HS-5 (cell line): ENCODE measurements at places on chromosomes 3 and 15.

DNA sequence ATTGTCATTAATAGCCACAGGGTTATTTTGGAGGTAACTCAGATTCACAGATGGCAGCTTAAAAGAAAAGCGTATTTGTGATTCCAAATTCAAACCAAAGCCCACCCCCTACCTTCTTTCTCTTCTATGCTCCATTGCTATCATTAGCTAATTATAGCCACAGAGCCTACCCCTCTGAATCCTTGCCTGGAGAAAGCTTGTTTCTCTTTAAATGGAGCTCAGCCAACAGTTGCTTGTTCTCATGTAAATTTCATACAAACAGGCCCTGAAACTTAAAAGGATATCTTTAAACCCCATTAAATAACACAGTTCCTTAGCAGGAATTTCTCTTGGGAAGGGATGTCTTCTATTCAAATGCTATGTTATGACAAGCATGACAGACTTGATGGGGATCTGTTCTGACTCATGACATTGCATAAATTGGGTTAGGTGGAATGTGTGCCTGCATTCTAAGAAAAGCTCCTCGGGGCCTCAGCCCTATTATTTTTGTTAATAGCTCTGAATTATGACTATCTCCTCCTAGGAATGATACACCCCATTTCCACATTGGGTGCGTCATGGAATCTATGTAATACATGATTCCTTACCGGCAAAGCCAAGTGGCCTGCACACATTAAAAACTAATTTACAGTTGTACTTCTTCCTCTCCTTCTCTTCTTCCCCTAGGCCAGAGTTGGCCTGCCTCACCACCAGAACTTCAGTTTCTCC lies 265.8 kb downstream of the TAFA4 start:
- peak; percentile 65 for DNase-seq

DNA sequence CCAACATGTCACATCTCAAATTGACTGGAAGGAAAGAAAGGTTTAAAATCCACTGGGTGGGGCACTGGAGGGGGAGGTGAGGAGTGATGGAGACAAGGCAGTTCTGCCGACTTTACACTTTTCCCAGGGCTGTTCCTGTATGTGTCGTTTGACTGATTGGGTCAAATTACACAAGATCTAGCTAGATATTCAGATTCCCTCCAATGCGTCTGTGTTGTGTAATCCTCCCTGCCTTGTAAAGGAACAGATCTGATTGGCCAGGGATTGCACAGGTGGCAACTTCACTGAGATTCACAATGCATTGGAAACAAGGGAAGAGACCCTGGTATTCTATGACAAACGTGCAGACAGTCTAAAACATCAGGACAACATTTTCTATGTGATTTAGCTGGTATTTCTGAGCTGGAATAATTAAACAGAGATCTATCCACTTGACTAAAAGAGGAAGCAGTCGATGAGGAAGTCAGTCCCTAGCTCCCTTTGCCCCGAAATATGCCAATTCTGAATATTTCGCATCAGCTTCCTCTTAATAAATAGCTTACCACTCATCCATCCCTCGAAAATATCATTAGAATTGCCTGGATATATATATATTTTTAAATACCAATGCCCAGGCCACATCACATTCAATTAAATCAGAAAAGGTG lies 312.9 kb downstream of the RORA start:
- DNase-seq: no peak

DNA sequence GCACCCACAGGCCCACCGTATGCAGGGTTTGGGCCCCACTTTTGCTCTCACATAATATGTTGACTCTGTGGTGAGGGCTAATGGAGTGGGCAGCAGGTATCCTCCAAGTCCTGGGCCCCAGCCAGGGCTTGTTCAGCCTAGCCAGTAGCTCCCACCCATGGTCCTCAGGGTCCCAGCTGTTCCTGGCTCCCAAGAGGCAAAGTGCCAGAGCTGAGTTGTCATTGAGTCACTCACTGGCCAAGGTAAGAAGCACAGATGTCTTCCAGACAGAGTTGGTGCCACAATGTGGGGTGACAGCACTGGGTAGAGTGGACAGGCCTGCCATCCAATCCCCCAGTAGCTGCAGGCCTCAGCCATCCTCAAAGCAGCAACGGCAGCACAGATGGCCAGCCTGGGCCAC lies 4.3 kb downstream of the SHF start:
- no peak for DNase-seq

- no peak for DNase-seq
Observed at GRCh38 chr3:48528754-48529153, 24.8 kb upstream of the SHISA5 start.

DNA sequence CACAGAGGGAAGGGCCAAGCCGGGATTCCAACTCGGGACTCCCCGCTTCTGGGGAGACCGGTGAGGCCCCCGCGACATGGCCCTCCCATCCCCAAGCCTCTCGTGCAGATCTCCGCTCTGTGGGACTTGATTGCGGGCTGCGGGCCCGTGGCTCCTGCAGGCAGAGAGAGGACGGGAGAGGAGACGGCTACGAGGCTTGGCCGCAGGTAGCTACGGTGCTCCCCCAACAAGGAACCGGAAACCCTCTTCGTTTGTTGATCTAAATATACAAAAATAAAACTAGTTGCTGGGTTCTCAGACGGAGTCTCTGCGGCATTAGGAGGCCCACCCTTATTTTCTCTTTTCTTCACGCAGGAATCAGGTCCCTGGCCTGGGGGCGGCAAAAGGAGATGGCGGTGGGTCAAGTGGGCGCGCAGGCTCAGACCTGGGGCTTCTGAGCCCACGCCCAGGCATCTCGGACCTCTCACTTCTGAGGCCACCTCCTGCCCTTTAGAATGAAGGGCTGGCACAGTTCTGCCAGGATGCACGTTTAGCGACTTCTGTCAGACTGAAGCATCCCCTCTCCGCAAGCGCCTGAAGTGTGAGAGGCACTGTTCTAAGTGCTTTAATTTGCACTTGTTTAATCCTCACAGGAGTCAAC lies 10.9 kb downstream of the GNB5 start:
- no peak for DNase-seq

DNA sequence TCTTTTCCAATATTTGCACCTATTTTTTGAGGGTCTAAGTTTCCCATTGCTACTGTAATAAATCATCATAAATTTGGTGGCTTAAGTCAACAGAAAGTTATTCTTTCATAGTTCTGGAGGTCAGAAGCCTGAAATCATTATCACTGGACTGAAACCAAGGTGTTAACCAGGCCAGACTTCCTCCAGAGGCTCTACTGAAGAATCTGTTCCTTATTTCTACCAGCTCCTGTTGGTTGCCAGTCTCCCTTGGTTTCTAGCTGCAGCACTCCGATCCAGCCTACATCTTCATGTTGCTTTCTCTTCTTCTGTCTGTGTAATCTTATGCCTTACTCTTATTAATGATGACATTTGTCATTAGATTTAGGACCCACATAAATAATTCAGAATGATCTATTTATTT lies 22.0 kb upstream of the ARPP21 start:
- no peak for DNase-seq

DNA sequence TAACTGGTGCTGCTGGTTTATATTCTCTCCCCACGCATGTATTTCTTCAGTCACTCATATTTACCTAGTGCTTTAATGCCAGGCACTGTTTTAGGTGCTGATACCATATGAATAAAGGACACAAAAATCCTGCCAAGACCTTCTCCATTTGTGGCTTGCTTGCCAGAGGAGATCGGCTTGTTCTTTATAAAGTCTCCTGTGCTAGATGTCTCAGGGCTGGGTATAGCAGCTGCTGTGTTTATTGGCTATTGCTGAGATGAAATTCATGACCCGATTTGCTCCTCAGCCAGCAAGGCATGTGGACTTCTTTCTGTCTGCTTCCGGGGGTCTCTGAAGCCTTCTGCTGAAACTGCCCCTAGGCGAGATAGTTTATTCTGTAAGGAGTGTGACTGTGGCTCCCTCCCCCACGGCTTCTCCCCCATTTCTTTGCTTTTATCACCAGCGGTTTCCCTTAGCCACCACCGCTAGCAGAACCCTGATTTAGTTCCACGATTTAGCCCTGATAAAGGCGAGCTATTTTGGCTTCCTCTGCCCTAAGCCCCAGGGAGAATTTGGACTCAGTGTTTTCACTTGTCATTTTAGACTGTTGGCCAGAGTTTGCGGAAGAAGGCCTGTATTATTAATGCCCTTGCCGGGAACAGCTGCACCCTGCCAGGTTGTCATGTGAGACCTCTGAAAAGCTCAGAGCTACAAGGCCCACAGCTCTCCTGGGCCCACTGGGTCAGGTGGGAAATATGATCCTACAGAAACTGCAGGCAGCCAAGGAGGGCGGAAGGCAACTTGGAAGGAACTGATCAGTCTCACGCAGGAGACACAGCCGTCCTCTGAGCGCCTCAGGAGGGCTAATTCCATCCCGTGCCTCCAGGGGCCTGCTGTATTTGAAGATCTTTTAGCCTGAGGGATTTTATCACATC lies 46.8 kb downstream of the ST6GAL1 start:
- no peak for DNase-seq

DNA sequence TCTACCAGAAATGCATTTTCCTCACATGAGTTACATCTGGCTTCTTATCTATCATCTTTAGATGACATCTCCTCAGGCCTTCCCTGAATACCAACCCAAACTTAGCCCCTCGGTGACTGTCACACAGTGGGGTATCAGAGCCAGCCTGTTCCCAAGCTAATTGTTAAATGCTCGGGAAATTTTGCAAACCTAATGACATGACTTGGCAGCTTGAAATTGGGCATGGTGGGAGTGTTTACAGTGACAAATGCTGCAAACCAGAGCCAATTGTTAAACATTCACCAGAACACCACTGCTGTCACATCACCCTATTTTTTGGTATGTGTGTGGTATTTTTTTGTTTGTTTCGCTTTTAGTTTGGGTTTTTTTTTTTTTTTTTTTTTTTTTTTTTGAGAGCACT lies 130.8 kb downstream of the HCN4 start:
- DNase-seq: no peak

DNA sequence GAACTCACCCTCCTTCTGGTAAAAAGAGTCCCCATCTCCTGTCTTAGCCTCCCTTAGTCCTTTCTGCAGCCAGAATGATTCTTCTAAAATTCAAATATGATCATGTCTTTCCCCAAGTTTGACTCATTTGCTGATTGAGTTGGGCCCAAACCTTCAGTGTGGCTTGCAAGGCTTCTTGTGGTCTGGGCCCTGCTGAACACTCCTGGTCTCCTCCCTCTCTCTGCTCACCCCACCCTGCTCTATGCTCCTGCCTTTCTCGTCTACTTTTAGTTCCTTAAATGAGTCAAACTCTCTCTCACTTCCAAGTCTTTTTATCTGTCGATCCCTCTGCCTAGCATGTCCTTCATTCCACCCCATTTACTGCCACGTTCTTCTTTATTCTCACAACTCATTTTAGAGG lies 72.6 kb downstream of the CCR1 start:
- DNase-seq: no peak

DNA sequence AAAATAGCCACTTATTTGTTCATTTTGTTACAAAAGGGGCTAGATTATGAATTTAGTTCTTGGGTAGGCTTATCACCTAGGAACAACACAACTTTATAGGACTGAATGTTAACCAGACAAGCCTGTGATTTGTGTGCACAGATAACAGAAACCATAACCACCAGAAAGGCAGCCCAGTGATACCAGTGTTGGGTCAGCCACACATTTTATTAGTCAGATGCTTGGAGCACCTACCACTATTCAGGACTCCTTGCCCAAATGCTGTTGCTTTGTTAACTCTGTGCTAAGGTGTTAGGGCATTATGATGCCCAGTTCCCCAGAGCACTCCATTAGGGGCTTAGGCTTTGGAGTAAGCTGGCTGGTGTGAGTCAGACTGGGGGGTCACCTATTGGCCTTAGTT lies 22.5 kb downstream of the PLCL2 start:
- no peak for DNase-seq

DNA sequence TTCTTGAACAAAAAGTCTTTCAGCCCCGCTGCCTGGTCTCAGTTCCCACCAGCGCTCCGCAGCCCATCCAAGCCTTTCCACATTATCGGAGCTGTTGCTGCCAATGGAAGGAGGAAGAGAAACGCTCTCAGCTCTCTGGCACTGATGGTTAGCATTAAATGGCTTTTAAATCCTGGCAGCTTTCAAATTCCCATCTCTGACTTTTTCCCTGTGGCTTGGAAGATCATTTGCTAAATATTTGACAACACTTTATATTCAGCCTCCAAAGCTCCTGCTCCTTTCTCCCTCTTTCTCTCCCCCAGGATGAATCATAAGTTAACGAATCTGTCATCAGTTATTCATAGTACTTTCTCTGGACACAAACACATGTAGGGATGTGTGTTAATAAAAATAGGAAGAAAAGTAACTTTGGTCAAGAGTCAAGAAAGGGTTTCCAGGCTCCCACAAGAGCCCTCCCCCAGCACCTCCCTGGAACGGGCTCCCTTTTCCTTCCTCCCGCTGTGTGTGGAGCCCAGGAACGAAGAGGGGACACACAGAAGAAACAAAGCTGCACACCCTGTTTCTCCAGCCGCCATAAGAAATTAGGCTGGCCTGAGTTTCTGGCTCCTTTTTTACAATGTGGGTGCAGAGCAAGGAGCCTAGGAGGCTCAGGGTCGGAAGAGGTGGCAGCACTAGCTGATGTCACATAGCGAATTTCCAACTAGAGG lies 47.6 kb upstream of the TSEN2 start:
- DNase-seq: peak; percentile 28

GRCh38 chr3:149368674-149369497 lies 8.6 kb downstream of the TM4SF1 start:
- no peak for DNase-seq

GRCh38 chr3:145971186-145971585 lies 189.8 kb downstream of the PLOD2 start:
- DNase-seq: no peak

DNA sequence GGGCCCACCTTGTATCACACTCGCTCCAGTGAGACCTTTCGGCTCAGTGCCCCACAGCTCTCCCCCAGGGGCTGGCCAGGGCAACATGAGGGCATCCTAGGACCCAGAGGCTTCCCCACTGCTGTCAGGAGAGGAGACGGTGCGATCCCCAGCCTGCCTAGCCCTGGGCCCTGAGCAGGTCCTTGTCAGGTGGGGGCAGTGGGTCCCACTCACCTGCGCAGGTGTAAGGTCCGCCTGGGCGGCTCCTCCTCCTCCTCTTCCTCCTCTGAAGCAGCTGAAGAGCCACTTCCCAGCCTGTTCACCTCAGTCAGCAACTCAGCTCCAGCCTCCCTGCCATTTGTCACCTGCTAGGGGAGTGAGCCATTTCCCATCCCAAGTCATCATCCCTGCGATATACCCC lies 9.6 kb downstream of the KIF7 start:
- DNase-seq: no peak

- no peak for DNase-seq
Observed at GRCh38 chr3:185290266-185290665, 36.4 kb upstream of the EHHADH start.

DNA sequence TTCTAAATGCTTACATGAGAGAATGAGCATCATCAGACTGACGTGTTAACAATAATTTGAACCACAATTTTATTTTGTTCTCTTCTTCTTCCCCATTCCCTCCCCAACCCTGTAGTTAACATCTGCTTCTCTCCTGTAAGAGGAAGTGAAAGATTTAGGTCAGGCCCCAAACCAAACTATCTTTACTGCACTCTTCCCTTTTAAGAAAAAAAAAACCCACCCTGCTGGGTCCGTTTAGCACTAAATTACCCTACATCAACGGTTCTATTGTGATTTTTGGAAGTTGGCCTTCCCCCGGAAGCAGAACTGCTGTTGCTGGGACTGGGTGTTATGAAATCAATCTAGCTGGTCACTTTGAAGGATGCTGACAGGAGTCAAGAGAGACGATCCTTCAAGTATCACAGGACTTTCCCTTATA lies 49.4 kb downstream of the NFKBIZ start:
- DNase-seq: no peak

- DNase-seq: no peak
Observed at GRCh38 chr3:171566803-171567422, 106.7 kb upstream of the TNIK start.

- DNase-seq: no peak
Observed at GRCh38 chr15:56124391-56124790, 119.3 kb downstream of the RFX7 start.
